T-helper 22 cell (primary cell): ENCODE measurements at places on chromosomes 5 and 9.

DNA sequence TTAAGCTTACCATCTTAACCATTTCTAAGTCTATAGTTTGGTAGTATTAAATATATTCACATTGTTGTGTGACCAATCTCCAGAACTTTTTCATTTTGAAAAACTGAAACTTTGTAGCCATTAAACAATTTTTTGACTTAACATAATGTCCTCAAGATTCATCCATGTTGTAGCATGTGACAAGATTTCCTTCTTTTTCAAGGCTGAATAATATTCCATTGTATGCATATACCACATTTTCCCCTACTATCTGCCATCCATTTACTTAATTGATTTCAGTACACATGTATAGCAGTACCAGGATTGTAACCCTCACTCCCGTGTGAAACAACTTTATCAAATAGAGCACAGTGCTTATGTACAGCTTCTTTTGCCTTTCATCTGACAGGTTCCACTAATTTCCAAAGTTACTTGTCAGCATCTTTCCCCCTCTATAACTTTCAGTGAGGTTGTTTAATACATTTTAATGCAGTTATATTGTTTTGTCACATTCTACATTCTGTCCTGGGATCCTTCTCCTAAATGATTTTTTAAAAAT lies 7.4 kb upstream of the GNPDA1 start:
- no peak for DNase-seq

DNA sequence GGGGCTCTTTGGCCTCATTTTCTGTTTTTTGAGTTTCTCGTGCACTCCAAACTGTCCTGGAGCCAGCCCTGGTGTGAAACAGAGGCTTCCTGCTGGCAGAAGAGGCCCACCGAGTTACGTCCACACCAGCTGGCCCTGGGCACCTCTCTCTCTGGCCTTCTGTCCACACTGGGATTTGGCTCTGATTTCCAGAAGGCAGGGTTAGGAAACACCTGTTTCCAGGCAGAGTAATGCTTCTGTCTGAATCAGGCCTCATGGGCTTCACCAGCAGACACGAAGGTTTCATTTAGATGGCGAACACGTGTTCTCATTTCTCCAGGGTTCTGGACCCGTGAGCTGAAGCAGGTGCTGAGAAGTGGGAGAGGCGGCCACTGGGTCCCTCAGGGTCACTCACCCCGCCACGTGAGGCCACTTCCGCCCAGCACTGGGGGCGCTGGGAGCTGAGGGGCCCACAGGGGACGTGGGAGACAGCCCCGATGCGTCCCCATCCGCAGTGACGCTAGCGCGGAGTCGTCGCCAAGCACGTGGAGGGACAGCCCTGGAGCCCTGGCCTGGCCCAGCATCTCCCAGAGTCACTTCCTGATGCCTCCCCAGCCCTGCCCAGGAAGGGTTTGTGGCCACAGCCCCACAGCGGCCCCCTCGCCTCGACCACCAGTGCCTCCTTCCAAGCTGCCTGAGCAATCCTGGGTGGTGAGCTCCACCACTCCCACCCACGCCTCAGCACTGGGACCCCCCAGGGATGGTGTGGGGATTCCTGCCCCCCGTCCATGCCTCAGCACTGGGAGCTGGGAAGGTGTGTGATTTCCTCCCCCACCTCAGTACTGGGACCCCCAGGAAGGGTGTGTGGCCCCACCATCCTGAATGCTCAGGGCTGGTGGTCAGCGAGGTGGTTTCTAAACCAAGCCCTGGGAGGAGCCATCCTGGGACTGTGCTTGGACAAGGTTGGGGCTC lies 4.9 kb upstream of the LRRC14B start:
- DNase-seq, result no peak

GRCh38 chr9:90827181-90827871 lies 25.7 kb downstream of the SYK start:
- no peak for DNase-seq

DNA sequence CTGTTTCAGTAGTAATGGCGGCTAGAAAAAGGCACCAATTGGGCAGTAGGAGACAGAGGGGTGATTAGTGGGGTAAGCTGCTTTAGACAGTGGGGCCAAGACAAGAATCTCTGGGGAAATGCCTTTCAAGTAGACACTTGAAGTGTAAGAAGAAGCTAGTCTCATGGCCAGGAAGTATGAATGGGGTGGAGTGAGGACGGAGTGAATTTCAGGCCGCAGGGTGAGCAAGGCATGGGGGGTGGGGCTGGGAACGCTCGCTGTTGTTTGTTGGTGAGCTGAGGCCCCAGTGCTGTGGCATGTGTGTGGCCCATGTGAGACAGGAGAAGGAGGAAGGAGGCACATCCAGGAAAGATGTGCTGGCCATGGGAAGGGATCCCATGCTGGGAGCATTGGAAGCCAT lies 149.2 kb upstream of the NFIL3 start:
- DNase-seq, result no peak

DNA sequence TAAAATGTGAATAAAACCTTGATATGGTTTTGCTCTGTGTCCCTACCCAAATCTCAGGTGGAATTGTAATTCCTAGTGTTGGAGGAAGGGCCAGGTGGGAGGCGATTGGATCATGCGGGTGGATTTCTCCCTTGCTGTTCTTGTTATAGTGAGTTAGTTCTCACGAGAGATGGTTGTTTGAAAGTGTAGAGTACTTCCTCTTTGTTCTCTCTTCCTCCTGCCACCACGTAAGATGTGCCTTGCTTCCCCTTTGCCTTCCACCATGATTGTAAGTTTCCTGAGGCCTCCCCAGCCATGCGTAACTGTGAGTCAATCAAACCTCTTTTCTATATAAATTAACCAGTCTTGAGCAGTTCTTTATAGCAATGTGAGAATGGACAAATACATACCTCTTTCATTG lies 34.9 kb downstream of the TARS1 start:
- no peak for DNase-seq

- DNase-seq, result no peak
Measured at GRCh38 chr9:503326-503725, 288.7 kb downstream of the DOCK8 start.

DNA sequence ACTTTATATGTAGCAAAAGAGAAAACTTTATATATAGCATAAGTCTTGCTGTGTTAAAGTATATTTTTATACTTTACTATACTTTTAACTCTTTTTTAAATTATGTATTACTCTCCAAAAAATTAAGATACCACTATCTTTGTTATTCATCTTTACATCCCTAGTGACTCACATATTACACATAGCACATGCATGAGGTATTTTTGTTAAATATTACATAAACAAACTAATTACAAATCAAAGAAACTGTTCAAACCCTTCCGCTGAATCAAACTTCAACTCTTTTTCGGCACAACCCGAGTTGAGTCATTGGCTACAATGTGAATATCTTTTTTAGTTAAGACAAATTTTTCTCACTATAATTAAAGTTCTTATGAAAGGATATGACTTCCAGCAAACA lies 32.1 kb downstream of the NADK2 start:
- DNase-seq, result no peak

DNA sequence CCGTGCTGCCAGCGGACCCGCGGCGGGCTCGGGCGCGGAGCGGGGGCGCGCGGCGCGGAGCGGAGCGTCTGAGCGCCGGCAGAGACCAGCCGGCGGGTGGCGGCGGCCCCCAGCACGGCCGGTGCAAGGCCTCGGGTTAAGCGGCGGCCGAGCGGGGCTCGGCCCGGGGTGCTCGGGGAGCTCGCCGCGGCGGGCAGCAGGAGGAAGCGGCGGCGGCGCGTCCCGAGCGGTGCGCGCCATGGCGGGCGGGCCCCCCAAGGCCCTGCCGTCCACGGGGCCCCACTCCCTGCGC lies 150 bp downstream of the SNX30 start:
- no peak for DNase-seq

GRCh38 chr9:133505901-133506652 lies 18.7 kb downstream of the MYMK start:
- DNase-seq, result no peak

DNA sequence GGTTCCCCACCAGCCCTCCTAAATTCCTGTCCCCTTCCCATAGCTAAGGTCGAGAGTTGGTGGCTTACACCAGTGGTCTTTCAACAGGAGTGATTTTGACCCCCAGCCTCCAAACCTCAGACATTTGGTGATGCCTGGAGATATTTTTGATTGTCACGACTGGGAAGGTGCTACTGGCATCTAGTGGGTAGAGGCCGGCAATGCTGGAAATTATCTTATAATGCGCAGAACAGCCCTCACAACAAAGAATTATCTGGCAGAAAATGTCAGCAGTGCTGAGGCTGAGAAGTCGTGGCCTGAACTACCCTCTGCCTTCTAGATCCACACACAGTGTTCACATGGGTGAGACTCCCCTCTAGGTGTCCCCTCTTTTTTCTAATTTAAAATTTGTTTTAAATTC lies 69.6 kb downstream of the IL31RA start:
- no peak for DNase-seq

- no peak for DNase-seq
Measured at GRCh38 chr5:179954434-179954833, 46.7 kb upstream of the TBC1D9B start.

DNA sequence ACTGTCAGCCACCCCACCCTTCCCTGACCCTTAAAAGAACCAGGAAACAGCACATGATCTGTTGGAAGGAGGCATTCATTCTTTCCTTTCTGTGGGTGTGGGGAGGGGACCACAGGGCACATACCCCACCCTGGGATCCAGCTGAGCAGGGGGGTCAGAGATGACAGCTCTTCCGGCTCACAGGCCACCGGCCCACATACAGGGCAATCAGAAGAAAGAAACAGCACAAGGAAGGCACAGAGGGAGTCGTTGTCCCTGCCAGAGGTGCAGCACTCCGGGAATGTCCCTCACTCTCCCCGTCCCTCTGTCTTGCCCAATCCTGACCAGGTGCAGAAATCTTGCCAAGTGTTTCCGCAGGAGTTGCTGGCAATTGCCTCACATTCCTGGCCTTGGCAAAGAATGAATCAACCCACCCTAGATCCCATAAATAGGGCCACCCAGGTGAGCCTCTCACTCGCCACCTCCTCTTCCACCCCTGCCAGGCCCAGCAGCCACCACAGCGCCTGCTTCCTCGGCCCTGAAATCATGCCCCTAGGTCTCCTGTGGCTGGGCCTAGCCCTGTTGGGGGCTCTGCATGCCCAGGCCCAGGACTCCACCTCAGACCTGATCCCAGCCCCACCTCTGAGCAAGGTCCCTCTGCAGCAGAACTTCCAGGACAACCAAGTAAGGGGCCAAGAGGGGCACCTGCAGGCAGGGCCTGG lies at the start of gene LCN2:
Gene LCN2, plus strand, starts transcription at position 453 of the 701 bp plus-strand sequence. Its CDS starts 73 bp downstream, at position 526.
- no peak for DNase-seq

GRCh38 chr9:130991778-130992681 lies 16.9 kb upstream of the LAMC3 start:
- DNase-seq, result no peak

DNA sequence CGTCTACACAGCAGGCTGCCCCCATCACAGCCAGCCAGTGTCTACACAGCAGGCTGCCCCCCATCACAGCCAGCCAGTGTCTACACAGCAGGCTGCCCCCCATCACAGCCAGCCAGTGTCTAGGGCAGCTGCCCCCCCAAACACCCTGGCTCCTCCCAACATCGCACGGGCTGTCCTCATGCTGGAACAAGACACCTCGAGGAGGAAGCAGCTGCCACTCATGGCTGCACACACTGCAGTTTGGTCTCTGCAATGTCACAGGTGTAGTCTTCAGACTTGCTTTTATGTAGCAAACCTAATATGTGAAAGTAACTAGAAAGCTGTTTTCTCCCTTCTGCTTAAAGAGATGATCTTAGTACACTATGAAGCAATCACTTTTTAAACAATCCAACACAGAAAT lies 9.7 kb downstream of the LRRC14B start:
- no peak for DNase-seq

- DNase-seq, result no peak
Measured at GRCh38 chr5:127839496-127840197, 136.5 kb downstream of the CCDC192 start.

GRCh38 chr9:1513105-1513504 lies 462.9 kb downstream of the DMRT2 start:
- no peak for DNase-seq

DNA sequence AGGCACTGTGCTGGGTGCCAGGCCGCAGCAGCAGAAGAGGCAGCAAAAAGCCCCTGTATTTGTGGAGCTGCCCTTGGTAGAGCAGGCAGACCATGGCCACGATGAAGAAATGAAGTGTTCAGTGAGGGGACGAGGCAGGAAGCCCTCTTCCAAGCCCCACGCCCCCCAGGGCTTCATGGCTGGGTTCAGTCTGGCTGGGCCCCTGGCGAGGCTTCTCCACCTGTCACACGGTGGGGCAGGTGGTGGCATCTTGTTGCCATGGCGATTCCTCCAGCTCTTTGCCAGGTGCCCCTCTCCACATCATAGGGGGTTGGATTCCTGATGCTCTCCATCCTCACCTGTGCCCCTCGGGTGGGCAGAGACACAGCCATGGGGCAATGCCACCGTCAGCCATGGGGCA lies 21.5 kb downstream of the ADGRD2 start:
- no peak for DNase-seq

DNA sequence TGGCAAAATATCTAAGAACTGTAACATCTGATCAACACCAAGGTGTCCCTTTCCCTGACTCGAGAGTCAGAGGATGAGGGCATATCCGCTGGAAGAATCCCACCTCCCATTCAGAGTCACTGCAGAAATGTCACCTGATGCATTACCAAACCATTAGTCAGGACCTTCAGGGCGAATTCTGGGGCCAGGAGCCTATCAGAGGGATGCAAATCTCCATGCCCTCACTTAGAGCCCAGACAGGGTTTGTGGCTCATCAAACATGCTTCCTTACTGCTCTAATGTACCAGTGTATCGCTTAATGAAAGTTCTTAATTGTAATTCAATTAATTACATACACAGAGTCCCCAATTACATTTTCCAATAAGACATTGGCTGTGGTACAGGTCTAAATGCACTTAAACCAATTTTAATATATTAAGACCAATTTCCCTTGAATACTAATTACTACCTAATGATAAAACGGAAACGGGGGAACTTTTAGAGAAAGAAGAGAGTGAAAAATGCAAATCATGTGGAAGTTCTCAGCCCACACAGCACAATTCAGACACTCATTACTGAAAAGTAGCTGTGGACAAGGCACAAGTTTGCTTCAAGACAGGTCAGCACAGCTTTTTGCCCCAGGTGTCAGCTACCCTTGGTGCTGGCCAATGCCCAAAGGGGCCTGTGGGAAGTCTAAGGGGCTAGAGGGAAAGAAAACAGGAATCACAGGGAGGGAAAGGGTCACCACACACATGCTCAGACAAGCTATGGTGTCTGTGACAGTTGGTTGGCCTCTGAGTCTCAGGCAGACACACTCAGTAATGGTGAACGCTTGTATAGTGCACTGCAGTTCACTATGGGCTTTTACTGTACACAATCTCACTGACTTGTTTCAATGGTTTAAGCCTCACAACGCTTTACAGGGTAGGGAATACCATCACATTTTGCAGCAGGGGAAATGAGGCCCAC lies 211.6 kb downstream of the MAPKAP1 start:
- DNase-seq, result no peak

DNA sequence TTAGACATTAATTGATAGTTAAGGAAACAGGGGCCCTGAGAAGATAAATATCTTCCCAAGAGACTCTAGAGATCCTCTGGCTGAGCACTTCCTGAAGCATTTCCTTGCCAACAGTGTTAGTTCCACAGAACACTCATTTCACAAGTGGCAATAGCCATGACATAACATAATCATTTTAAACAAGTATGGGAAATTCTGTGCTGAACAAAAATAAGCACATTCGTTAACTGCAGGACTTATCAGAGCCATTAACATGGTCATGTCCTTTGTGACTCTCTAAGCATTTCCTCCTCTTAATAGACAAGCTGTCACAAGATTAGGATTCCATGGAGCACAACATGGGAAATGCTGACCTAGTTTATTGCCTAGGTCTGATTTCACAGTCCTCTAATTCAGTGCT lies 184.9 kb downstream of the SNX18 start:
- DNase-seq, result no peak

- DNase-seq, result no peak
Measured at GRCh38 chr9:135403733-135404450, 75.7 kb upstream of the PPP1R26 start.

- no peak for DNase-seq
Measured at GRCh38 chr5:8954801-8955200, 591.1 kb downstream of the SEMA5A start.
